Stimulated activated CD8-positive, alpha-beta memory T cell treated with anti-CD3 and anti-CD28 coated beads, Interleukin-15, amount 100 ng/mL, for 48 hours (primary cell): ENCODE measurements at places on chromosomes 11 and 22.

DNA sequence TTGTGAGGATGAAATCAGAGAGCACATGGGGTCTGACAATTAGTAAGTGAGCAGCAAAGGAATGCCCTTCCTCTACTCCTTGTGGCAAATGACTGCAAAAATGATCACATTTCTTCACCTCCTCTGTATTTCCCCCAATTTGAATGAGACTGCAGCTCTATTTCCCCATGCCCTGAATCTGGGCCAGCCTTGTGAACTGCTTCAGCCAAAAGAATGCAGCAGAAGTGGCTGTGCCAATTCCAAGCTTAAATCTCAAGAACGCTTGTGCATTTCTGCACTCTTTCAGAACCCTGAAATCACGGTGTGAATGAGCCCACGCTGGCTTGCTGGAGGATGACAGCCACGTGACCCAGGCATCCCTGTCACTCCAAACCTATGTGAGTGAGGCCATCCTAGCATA, 9.9 kb downstream of the SLC43A3 start:
- no peak for DNase-seq

GRCh38 chr22:21926728-21927127, 25.9 kb downstream of the PPM1F start:
- no peak for DNase-seq

GRCh38 chr11:3984896-3985295, 109.7 kb upstream of the RRM1 start:
- peak; percentile 27 for DNase-seq

GRCh38 chr22:49553076-49553475, 274.6 kb downstream of the BRD1 start:
- DNase-seq, result no peak

DNA sequence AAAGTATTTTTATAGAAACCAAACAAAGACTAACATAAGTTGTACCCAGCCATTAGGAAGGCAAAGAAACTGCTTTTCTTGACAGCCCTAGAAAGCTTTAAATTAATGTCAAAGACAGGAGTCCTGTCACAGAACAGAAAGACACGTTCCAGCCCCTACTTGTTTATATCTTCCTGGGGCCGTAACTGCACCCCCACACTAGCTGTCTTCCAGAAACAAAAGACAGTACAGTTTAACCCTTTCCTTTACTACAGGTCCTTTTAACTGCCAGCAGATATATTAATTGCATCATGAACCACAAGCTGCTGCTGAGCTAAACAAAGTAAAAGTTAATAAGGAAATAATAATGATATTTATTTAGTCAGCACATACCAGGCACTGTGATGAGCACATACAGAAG, 20.3 kb upstream of the CFAP300 start:
- DNase-seq, result no peak

- no peak for DNase-seq
Observed at GRCh38 chr11:115279813-115280761, 224.1 kb downstream of the CADM1 start.

DNA sequence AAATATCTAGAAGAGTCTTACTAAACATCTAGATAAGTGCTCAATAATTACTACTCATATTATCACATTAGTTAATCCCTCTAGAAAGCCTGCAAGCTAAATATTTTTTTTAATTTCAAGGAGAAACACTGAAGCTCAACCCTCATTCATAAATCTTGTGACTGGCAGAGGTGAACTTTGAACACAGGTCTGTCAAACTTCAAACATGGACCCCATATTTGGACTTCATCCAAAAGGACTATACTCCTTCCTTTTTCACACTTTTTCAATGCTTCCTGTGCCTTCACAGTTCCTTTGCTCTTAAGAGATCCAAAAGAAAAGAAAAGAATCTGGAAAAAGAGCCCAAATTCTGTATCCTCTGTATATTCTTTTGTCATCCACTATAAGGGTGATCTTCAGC, 28.3 kb upstream of the OR9G4 start:
- DNase-seq, result no peak

DNA sequence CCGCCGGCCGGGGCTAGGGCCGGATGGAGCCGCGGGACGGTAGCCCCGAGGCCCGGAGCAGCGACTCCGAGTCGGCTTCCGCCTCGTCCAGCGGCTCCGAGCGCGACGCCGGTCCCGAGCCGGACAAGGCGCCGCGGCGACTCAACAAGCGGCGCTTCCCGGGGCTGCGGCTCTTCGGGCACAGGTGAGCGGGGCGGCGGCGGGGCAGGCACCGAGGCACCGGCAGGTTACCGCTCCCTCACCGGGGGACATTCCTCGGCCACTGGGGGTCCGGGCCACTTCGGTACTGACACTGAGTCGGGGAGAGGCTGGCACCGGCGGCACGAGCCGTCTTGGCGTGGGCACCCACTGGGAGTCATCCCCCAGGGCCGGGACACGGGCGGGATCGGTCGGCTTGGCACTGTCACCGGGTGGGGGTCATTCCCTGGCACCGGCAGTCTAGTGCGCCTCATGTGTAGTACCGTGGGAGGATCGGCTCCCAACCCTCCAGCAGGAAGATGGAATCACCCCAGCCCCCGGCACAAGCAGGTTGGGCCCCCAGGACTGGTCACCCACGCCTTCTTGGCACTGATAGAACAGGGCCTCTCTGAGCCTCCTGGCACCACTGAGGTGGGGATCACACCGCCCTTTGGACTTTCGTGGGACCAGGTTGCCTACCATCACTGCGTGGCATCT, 511 bp downstream of the DGKZ start:
- DNase-seq, result no peak

- DNase-seq, result no peak
Observed at GRCh38 chr11:24091594-24091993, 405.3 kb upstream of the LUZP2 start.

GRCh38 chr22:35844886-35845285, 127.2 kb downstream of the APOL5 start:
- no peak for DNase-seq

DNA sequence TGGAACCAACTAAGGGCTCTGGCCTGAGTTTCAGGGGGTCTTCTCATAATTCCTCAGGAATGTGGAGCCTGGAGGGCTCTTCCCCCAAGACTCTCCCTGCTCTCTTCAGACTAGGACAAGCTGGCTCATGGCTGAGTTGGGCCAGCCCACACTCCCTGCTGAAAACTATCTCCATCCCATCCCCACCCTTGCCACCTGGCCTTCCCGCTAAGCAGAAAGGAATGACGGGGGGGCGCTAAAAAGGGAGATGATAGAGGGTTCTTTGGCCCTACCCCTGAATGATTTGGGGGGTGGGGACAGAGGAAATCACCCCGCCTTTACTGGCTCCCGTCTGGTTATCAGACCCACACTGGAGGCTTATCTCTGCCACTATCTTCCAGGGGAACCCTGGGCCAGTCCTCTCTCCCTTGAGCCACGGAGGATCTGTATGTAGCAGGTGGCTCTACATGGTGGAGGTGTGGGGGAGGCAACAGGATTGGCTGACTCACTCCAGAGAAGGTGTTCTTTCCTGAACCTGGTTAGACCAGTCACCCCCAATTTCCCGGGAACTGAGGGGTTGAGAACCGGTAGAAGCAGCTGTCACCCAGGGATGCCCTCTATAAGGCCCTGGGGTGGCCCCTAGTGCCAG, 5.7 kb downstream of the SMTN start:
- DNase-seq, result no peak

DNA sequence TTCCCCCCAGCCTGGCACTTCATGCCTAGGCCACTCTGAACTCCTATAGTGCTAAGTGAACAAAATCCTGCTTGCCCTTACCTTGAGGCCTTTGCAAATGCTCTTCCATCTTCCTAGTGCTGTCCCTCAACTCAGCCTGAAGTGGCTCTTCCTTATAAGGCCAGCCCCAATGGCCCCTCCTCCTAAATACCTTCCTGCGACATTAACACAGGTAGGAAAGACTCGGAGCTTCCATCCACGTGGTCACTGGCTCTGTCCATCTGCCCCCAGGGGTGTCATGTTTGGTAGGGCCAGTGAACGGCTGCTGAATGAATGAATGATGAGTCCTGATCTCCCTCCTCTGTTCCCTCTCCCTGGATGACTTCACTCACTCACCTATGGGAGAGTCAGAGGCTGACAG, 4.2 kb downstream of the PDE2A start:
- no peak for DNase-seq

DNA sequence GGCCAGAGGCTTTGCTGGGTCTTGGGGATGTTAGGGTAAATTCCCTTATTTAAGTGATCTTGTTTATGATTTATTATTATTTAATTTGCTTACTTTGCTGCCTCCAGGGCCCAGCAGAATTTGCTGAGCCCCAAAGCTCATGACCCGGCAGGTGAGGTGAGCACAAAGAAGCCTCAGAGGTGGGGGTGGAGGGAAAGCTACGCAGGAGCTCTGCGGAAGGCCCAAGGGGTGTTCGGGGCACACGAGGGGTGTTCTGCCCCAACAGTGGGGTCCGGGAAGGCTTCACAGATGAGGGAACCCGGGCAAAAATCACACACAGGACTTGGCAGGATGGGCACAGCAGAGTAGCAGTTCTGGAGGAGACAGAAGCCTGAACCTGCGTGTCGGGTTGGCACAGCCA, 6.7 kb upstream of the LINC01488 start:
- no peak for DNase-seq

DNA sequence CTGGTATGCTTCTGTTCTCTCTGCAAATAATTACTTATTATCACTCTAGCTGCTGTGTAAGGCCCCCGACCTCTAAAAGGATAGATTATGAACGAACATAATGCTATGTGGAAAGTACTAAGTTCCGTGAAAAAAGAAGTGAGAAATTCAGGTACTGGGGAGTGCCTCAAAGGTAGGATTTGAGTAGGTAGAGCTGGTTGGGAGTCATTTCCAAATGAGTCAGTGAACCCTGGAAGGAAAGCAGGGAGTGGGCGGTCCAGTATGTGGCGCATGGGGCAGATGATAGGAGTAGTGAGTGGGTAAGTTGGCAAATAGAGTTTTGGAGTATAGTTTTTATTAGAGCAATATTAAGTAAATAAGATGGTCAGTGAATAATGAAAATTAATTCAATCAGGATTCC, 2.4 kb downstream of the ZC3H12C start:
- no peak for DNase-seq

DNA sequence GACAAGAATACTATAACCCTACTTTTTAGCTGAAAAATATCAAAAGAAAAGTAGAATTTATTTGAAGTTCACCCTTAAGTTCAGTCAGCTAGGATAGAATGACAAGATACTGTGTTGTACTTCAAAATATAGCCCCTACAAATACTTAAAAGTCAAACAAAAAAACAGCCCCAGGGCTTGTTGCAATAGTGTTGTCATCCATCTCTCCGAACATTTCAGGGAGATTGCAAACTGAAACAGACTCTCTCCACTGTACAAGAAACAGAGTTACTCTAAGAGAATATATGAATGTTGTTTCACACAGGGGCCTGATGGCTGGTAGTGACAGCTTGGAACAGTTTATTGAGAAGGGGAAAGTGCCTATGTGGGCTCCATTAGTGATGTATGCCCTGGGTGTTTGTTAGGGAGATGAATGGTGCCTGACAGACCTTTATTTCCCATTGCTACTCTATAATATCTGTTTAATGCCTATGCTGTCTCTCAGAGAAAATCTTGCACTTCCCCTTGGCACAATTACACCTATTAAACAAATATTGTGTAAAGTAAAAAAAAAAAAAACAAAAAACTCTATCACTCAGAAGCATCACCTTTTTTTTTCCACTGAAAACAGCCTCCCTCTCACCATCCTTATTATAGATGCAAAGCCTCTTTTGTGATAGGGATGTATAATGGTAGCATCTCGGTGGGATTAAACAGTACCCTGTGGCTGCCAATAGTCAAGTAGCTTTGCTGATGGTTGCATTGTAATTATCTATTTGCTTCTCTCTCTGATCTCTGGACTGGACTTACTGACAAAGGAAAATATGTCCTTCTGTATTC, 506.3 kb upstream of the LUZP2 start:
- no peak for DNase-seq

DNA sequence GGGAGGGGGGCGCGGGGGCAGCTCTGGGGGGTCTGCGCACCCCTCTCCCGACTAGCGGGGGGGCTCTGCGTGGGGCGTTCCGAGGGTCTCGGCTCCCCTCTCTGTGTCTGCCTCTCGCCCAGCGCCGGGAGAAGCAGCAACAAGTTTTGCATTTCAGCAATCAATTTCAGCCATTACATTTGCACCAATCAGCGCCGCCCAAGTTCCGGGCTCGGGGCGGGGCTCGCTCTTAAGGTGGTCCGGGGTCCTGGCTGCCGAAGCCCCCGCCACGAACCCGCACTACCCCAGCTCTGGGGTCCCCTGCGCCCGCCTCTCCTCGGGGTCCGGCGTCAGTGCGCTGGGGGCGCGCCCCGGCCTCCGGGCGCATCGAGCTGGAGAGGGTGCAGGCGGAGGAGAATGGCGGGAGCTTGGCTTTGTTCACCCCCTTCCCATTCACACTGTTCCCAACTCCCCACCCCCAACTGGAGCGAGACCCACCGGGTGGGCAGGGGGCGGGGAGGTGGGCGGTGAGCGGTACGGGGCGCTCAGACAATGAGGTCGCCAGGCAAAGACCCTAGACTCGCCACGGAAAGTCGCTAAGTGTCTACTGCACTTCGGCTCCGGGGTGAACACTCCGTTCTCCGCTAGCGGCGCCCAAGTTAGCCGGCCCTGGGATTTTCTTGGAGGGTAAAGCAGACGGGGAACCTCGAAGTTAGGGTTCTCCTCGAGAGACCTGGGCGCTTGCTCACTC, at the start of gene MN1:
Gene MN1 (minus strand): TSS at position 141 of the 730 bp plus-strand sequence. CDS start 1,213 bp downstream, outside the sequence.
- DNase-seq, result no peak

DNA sequence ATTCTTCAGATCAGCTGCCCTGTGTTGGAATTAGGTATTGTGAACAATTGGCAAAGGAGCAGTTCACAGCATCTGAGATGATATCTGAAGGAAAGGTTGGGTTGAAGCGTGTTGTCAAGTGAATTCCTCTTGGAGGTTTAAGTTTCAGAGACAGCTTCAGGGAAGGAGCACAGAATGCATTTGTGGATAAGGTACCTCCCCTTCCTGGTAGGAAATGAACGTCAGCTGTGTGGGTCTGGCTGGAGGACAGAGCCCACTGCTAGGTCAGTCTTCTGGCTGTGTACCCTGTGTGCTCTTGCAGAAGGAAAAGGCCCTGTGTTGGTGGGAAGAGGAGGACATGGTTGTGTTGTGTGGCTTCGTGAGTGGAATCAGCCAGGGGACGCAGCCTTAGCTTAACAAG, 88.1 kb upstream of the GAL start:
- no peak for DNase-seq
